Naive thymus-derived CD8-positive, alpha-beta T cell (primary cell): ENCODE measurements at places on chromosomes 3 and 15. TPM values are rescaled to one million over a fixed set of nuclear protein-coding genes. Genes with fewer than 3 reads are reported as not detected.

Gene GABRR3
- not detected for total RNA-seq

Gene CLDN1
- not detected for total RNA-seq

Gene ZBED2
- 0.16 TPM for total RNA-seq

Gene FOXL2NB
- total RNA-seq = not detected

Gene GOLGA6D
- 0.19 TPM for total RNA-seq

Gene SERPINI2
- total RNA-seq = not detected

Gene XCR1
- not detected for total RNA-seq

Gene PLCL2
- 85.0 TPM for total RNA-seq

Gene GALNT15
- not detected for total RNA-seq

Gene TGM5
- total RNA-seq = not detected

Gene ABHD17C
- 1.8 TPM for total RNA-seq

Gene SELENOT
- total RNA-seq = 61.4 TPM

Gene PLSCR5
- not detected for total RNA-seq

Gene RPL14
- 3,382 TPM for total RNA-seq

Gene GOLGA8G
- total RNA-seq = not detected

Gene GMNC
- total RNA-seq = not detected

Gene C3orf20
- 0.69 TPM for total RNA-seq

Gene TRIM59
- 14.2 TPM for total RNA-seq

Gene SLC28A1
- total RNA-seq = not detected

Gene RLBP1
- total RNA-seq = not detected

Gene CEP152
- total RNA-seq = 11.5 TPM

Gene PLCH1
- total RNA-seq = not detected

Gene BLM
- total RNA-seq = 5.9 TPM

Gene GRK7
- 0.42 TPM for total RNA-seq

Gene HYAL1
- 0.39 TPM for total RNA-seq

Gene OIP5
- total RNA-seq = 7.0 TPM

Gene CFAP100
- not detected for total RNA-seq

Gene RASL12
- not detected for total RNA-seq

Gene ARHGAP11A
- total RNA-seq = 2.7 TPM
